Urinary bladder (tissue), 4 donors: ENCODE measurements at places on chromosomes 11 and 22. TPM values are rescaled to one million over a fixed set of nuclear protein-coding genes. Genes with fewer than 3 reads are reported as not detected.

Gene CD248
- polyA plus RNA-seq = 66.5 TPM

Gene OR2AG1
- polyA plus RNA-seq = not detected

GRCh38 chr11:103453915-103454709 is 344.9 kb downstream of the DYNC2H1 start:
- DNase-seq = no peak

- DNase-seq = no peak
Measured at GRCh38 chr22:39916496-39916895, 15.6 kb downstream of the GRAP2 start.

- DNase-seq = no peak
Measured at GRCh38 chr22:33302549-33302948, 244.4 kb upstream of the SYN3 start.

GRCh38 chr22:41943661-41944209 is 3.2 kb downstream of the CENPM start:
- DNase-seq = no peak
